ENCODE measurements at places on chromosomes 2 and 18.

DNA sequence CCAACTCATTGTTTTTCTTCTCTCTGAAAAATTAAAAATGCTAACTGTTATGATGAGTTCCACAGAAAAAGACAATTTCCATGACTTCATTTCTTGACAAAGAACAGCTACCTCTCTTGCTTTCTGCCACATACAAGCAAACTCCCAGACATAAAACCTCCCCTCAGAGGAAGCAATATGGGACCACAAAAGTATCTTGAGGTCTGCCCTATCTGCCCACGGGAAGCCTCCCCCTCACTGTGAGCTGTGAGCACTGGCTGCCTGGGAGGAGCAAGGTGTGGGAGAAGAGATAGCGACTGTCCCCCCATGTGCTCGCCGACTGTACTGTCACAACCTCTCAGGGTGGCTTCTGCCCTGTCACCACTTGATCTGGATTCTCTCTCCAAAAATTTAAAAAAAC is 69.7 kb upstream of the NRP2 start:
- no peak for DNase-seq

GRCh38 chr18:8052237-8052701 is 485.2 kb downstream of the PTPRM start:
- no peak for DNase-seq

DNA sequence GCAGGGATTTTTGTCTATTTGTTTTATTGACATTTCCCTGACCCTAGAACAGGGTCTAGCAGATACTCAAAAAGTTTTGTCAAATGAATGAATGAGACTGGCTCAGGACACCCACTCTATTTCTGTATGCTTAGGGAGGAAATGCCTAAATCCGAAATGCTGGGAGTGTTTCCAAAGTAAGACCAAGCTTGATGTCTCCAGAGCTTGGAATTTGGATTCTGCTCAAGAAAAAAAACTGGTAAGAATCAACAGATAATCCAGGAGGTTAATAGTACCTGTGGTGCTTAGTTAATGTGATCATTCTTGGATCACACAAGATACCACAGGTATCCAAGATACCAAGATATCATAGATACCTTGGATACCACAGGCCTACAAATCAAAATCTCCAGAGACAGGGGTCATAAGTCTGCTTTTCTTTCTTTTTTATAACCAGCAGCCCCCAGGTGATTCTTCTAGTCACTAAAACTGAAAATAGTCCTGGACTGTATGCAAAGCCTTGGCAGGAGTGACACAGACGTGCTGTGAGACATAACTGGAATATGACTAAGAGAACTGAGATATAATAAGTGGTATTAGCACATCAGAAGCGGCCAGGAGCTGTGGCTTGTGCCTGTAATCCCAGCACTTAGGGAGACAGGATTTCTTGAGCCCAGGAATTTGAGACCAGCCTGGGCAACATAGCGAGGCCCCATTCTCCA is 39.9 kb upstream of the SP3 start:
- DNase-seq, result peak; percentile 87

- DNase-seq, result no peak
Observed at GRCh38 chr18:50203801-50204604, 9.1 kb upstream of the MYO5B start.

- DNase-seq, result no peak
Observed at GRCh38 chr2:232350804-232351685, 27.5 kb upstream of the ALPP start.

DNA sequence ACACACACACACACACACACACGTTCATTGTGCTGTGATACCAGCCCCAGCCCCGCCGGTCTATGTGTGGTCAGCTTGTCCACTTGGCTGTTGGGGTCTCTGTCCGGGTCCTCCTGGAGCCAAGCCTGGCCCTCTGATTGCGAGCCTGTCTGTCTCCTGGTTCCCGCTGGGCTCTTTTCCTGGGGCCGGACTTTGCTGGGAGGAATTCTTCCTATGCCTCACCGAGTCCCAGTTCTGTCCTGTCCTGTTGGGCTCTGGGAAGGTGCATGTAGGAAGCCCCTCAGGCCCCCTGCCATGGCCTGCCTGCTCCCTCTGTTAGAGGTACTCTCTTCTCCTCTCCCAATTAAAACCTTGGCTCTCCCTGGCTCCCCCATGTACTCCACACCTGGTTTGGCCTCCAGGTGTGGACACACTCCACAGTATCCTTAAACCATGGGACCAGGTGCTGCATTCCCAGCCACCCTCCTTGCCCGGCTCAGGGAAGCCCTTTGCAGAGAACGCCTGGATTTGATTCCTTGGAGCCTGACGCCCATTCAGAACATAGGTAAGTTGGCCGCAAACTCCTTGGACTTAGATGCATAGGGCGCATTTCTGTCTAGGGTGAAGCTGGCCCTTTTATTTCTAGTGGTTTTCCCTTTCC is 42.3 kb downstream of the CABLES1 start:
- DNase-seq, result no peak

GRCh38 chr2:28578774-28579173 is 82.9 kb downstream of the PLB1 start:
- DNase-seq, result no peak

- DNase-seq, result no peak
Observed at GRCh38 chr18:3726238-3726951, 276.4 kb downstream of the TGIF1 start.

DNA sequence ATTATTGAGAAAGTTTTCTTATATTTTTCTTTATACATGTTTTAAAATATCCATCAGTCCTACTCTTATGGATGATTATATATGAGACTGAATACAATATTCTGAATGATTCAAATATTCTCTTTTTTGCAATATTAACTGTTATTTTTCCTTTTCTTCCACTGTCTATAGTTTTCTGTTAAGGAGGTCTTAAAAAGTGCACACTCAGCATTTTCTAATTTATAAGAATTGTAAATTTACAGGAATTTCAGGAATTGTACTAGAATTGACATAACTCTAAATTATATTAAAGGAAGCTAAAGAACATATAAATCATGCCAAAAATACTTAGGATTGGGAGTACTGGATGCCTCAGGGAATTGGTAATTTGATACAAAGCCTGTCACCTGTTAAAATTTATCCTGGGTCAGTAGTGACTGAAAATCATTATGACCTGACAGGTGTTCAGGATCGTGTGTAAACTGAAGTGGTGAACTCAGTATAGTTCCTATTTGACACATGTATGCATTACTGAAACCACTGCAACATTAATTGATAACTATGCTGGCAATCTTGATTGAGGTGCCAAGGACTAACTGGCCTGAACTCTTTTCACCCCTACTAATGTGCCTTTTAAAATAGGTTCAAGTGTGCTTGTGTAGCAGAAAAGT is 30.4 kb downstream of the MSTN start:
- no peak for DNase-seq

DNA sequence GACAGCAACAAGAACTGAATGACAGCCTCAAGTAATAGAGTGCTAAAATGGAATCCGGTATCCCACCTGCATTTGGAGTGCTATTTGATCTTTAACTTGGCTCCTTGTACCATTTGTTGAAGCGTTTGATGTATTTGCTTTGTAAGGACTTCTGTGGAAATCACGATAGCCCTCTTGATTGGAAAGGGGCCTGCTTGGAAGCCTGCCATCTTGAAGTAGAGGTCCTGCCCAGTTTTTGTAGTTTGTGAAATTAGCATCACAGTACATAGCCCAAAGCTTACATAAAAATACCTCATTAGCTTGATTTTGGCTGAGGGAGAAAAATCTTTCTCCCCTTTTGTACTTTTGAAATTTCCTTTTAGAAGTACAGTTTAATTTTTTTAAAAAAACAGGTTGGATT is 2.7 kb downstream of the CDCA7 start:
- DNase-seq, result no peak

DNA sequence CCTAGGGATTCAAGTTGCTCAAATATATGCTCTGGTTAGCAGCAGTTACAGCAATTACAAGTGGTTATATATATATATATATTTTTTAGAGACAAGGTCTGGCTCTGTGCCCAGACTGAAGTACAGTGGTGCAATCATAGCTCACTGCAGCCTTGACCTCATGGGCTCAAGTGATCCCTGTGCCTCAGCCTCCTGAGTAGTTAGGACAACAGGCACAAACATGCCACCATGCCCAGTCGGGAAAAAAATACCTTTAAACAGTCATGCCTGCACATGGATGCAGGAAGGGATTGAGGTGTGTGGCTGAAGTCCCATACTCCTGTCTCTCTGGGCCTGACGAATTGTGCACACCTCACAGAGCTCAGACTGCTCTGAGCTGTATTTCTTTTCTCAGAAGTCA is 19.6 kb upstream of the DNAH7 start:
- no peak for DNase-seq

- no peak for DNase-seq
Observed at GRCh38 chr2:207459990-207460757, 69.6 kb upstream of the CREB1 start.

- no peak for DNase-seq
Observed at GRCh38 chr2:97844311-97844859, 131.0 kb downstream of the ZAP70 start.

DNA sequence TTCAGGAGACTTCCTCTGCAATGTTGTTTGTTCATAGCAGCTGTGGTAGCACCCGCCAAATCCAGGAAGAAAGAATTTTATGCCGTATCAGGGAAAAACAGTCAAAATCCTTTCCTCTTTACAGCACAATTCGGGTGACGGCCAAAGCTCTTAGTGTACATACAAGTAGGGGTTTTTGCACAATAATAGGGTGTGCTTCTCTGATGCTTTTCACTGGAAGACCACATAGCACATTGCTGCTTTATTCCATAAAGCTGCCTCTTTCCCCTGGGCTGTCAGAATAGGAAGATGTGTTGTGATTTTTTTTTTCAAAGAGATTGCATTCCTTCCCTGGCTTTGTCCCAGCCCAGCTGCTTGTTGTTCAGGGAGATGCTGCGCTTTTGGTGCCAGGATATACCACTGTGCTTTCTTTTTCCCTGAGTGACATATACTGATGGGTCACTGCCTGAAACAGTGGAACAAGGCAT is 27.2 kb upstream of the LANCL1 start:
- no peak for DNase-seq

- no peak for DNase-seq
Observed at GRCh38 chr2:158936978-158937377, 31.5 kb upstream of the TANC1 start.

DNA sequence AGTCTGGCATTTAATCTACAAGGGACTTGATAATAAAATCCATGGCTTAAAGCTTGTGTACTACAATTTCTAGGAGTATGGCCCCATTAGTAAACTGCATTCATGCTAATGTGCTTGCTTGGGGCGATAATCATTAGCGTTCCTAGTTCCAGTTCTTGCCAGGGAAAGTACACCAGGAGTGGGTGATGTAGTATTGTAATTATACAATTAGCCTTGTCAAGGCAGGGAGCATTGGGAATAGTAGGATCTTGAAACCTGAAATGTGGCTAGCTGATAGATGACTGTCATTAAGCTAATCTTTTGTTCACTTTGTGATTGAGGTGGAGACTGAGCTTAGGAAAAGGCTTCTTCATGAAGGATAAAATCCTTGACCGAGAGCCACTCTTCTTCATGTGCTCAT is 989.2 kb downstream of the CPS1 start:
- no peak for DNase-seq

DNA sequence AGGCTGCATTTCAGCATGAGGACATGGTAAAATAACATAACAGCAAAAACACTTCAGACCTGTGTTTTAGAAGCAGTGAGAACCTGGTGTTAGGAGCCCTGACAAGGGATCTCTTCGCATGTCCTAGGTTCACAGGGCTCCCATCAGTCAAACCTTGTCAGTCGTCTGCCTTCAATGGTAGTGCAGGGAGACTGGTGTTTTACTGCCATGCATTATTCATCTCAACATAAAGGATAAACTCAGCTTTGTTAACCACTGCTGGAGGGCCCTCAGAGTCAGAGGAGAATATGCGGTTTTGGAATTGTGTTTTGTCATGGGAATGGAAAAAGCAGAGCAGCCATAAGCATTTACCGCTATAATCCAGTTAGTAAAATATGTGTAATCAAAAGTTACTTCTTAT is 275.9 kb upstream of the GCFC2 start:
- no peak for DNase-seq

GRCh38 chr2:192072261-192072660 is 122.5 kb downstream of the TMEFF2 start:
- DNase-seq, result no peak

GRCh38 chr2:15432642-15433256 is 128.4 kb downstream of the NBAS start:
- DNase-seq, result no peak

DNA sequence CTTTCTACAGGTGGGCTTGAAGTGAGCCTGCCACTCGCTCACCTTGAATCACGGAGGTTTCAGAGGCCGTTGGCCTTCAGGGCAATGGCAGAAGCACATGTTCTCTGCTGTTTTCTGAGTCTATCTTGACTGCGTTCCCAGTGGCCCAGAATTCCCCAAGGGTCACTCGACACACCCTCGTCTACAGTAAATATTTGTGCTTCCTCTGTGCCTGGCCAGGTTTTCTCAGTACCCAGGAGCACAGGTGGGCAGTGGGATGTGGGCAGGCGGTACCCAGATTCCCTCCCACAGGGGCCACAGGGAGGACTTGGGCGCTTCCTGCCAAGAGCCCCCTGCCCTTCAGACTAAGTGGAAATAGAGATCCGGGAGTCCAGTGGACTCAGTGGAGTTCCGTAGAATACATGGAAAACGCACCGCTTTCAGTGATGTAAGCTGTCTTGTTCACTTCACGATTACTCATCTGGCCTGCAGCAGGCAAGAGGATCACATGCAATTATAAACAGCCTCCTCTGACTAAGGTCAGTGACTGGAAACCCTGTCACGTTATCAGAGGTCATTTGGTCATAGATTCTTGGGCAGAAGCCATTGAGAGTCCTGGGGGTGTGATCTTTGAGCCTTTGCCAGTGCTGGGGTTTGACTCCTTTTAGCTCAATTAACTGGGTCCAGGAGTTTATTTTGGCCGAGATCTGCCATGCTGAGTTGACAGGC is 179.8 kb downstream of the NEDD4L start:
- DNase-seq, result peak; percentile 71

DNA sequence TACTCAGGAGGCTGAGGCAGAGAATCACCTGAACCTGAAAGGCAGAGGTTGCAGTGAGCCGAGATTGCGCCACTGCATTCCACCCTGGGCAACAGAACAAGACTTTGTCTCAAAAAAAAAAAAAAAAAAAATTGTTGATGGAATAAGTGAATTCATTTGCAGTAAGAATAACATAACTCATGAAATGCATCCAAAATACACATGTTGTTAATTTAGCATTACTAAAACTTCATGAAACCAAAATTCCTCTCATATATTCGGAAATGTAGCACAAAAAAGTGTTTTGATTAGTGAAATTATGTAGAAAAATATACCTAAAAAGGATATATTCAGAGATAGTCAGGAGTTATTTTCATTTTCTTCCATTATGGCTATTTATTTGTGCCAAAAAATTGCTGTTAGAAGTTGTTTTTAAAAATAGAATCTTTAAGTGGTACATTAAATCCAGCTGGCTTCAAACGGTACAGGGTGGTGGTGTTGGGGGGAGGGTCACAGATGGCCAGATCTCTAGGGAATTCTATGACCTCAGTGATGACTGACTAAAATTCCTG is 78.2 kb upstream of the UGP2 start:
- DNase-seq, result peak; percentile 78

GRCh38 chr2:226659410-226659809 is 140.2 kb downstream of the IRS1 start:
- no peak for DNase-seq

- no peak for DNase-seq
Observed at GRCh38 chr2:136133586-136133985, 15.6 kb upstream of the CXCR4 start.
